Body of pancreas (tissue), 4 donors: ENCODE measurements at places on chromosomes 5 and 9. TPM values are rescaled to one million over a fixed set of nuclear protein-coding genes. Genes with fewer than 3 reads are reported as not detected.

The CRB2 gene
- under 0.01 TPM for total RNA-seq

The CCL27 gene
- total RNA-seq, result not detected

The TNIP1 gene
- 111 TPM for total RNA-seq

The IL5 gene
- not detected for total RNA-seq

DNA sequence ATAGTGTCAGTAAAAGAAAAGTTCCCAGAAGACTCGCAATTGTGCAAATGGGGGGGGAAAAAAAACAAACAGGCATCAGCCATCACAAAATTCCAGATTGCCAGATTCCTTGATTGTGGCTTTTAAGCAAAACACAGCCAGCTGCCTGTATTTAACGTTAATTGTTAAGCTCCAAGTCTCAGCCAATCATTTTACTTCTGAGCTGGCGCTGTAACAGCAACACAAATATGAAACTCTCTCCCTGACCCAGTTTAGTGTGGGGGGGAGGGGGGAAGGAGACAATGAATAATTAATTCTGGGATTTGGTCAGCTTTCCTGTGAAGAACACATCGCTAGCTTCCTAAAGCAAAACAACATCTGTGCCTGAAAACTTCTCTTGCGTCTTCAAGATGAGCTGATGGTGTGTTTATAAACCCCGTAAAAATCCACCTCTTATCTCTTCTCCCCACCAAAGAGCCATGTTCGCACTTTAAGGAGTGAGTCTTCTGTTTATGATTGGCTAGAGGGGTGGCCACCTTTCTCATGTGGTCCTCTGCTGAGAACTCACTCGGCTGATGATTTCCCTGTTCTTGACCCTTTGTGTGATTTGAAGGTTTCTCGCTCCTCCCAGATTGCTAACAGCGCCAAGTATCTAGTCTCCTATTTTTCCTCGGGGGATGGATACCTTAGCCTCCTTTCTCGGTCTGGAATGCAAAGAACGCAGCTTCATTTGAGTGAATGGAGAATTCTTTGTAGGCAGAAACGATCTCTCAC, 160.2 kb upstream of the DAPK1 start:
- peak; percentile 36 for DNase-seq

- DNase-seq, result no peak
These were observed 1382.4 kb upstream of the WWC1 start for GRCh38 chr5:166909040-166909439.

DNA sequence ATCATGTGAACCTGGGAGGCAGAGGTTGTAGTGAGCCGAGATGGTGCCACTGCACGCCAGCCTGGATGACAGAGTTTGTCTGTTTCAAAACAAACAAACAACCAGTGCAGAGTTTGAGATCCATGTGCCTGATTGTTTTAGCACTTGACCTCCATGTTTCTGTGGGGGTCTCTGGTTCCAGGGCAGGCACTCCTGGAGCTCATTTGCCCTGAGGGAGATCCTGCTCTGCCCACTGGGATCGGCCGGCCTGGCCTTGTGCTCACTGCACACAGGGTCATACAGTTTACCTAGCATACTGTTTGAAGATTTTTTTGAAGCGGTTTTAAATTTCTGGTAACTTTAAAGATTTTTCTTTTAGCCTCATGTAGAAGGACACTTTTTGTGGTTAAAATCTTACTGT, 78.4 kb downstream of the EHMT1 start:
- DNase-seq, result no peak

GRCh38 chr9:5336688-5337087, 3.0 kb downstream of the RLN1 start:
- DNase-seq, result no peak

DNA sequence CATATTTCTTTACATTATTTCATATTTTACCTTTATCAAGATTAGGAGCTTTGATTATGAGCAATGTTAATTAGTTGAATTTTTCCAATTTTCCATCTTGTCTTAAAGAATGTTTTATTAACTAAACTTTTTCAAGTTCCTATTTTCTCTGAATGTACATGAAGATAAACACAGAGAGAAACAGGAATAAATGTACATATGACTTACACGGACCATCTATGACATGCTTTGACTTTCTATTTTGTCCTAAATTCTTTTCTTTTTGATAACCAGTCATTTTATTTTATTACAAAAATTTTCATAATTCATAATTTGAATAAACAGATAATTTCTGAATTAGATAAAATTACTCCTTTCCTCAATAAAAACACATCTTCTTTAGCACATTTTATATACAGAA, 1038.8 kb upstream of the ARRDC3 start:
- DNase-seq, result no peak

The PTGS1 gene
- total RNA-seq, result 3.0 TPM

DNA sequence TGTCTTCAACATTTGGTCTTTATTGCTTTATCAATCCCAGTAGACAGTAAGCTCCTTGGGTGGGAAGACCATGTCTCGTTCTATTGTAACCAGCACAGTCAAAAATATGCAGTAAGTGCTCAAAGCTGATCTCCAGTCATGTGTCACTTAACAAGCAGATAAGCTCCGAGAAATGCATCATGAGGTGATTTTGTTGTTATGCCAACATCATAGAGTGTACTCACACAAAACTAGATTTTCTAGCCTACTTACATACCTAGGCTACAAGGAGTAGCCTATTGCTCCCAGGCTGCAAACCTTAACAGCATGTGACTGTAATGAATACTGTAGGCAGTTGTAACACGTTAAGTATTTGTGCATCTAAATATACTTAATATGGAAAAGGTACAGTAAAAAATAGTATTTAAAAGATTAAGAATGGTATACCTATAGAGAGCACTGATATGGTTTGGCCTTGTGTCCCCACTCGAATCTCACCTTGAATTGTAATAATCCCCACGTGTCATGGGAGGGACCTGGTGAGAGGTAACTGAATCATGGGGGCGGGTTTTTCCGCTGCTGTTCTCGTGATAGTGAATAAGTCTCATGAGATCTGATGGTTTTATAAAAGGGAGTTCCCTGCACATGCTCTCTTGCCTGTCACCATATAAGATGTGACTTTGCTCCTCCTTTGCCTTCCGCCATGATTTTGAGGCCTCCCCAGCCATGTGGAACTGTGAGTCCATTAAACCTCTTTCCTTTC, 39.8 kb upstream of the PCSK5 start:
- no peak for DNase-seq

The ZMAT2 gene
- 16.1 TPM for total RNA-seq

The LECT2 gene
- total RNA-seq, result not detected
